ENCODE measurements at places on chromosomes 12 and 14. TPM values are rescaled to one million over a fixed set of nuclear protein-coding genes. Genes with fewer than 3 reads are reported as not detected.

PAH gene
- not detected for total RNA-seq

CATSPERB gene
- 2.9 TPM for total RNA-seq

MAP3K9 gene
- 2.1 TPM for total RNA-seq

- no peak overlapping the region for H3K4me3 ChIP-seq
- DNase-seq: no peak
- no peaks in the 10 kb centered on the region for H3K27me3 ChIP-seq
- no peak overlapping the region for H3K27ac ChIP-seq
Observed at GRCh38 chr14:20746566-20746965, 879 bp downstream of the EDDM3A start.

GRCh38 chr12:48716168-48716492, 377 bp downstream of the CCNT1 start:
- peak overlapping the region; percentile 77 for H3K4me3 ChIP-seq
- peaks cover 31% of the 10 kb centered on the region for H3K4me1 ChIP-seq
- no peaks in the 10 kb centered on the region for H3K27me3 ChIP-seq
- H3K36me3 ChIP-seq: peaks cover 30% of the 10 kb centered on the region
- peak overlapping the region; percentile 97 for H3K27ac ChIP-seq
- DNase-seq: no peak

- H3K4me1 ChIP-seq: no peaks in the 10 kb centered on the region
- peak; percentile 34 for DNase-seq
- H3K27ac ChIP-seq: no peak overlapping the region
- H3K36me3 ChIP-seq: no peaks in the 10 kb centered on the region
- no peak overlapping the region for H3K4me3 ChIP-seq
Observed at GRCh38 chr14:101426466-101426865, 134.8 kb upstream of the DIO3 start.

DNA sequence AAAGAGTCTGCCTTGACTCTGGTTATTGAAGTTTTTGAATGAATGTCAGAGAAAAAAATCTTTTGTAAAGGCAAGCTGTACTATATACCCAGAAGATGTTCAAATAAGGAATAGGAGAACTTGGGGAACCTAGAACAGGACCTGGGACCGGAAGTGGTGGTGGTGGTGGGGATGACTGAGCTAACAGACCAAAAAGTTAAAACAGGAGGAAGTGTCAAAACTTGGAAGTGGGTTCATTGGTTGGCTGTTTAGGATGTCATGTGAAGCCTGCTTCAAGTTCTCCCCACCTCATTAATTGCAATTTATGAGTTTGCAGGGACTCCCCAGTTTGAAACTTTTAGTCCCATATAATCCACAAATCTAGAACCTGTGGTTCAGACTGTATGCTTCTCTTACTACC, 26.2 kb downstream of the PLXNC1 start:
- no peaks in the 10 kb centered on the region for H3K27me3 ChIP-seq
- no peaks in the 10 kb centered on the region for H3K4me1 ChIP-seq
- H3K27ac ChIP-seq: no peak overlapping the region
- no peak for DNase-seq
- H3K36me3 ChIP-seq: no peaks in the 10 kb centered on the region

- no peaks in the 10 kb centered on the region for H3K27me3 ChIP-seq
- peaks cover 5% of the 10 kb centered on the region for H3K36me3 ChIP-seq
- H3K27ac ChIP-seq: peak overlapping the region; percentile 79
- H3K4me1 ChIP-seq: peaks cover 64% of the 10 kb centered on the region
- H3K4me3 ChIP-seq: no peak overlapping the region
- DNase-seq: no peak
Observed at GRCh38 chr12:110249716-110250225, 31.3 kb upstream of the ATP2A2 start.

- H3K4me1 ChIP-seq: no peaks in the 10 kb centered on the region
- no peak overlapping the region for H3K27ac ChIP-seq
- H3K27me3 ChIP-seq: no peaks in the 10 kb centered on the region
- H3K4me3 ChIP-seq: no peak overlapping the region
- H3K36me3 ChIP-seq: no peaks in the 10 kb centered on the region
Observed at GRCh38 chr14:39228509-39229221, 5.0 kb upstream of the MIA2 start.

- H3K4me3 ChIP-seq: no peak overlapping the region
- H3K4me1 ChIP-seq: no peaks in the 10 kb centered on the region
- no peak overlapping the region for H3K27ac ChIP-seq
Observed at GRCh38 chr14:97571866-97572555, 774.8 kb downstream of the VRK1 start.

DNA sequence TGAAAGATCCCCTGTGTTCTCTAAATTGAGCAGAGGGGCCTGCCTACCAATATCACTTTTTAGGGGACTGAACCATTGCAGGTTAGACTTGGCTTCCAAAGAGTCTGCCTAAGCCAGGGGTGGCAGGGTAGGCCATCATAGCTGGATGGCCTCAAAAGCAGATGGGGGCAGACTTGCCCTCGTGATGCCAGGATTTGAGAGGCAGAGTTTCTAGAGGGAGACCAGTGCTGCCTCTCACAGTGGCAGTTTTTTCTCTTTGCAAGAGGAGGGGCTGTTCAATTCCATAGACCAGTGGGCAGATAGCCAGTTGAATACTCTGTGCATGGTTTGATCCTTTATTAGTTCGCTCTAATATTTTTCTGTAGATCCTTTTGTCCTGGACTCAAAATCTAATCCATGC, 23.8 kb upstream of the SMCO2 start:
- no peaks in the 10 kb centered on the region for H3K4me1 ChIP-seq
- no peaks in the 10 kb centered on the region for H3K27me3 ChIP-seq
- H3K36me3 ChIP-seq: no peaks in the 10 kb centered on the region
- H3K4me3 ChIP-seq: no peak overlapping the region
- H3K27ac ChIP-seq: no peak overlapping the region
- DNase-seq: no peak

DNA sequence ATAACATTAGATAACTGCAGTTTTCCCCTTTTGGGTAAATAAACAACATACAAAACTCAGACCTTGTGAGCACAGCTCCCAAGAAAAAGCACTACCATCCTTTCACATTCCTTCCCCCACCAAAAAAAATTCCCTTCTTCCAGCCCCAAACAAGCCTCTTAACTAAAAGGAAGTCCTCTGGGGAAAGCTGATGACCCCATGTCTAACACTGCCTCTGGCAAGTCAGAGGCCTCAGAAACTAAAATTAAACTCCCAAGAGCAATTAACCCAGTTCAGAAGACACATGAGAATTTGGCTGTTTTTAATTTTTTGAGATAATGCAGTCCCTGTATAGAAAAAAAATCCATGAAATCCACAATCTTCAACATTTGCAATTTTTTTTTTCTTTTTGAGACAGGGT, 127.7 kb downstream of the SPTSSA start:
- H3K27ac ChIP-seq: no peak overlapping the region
- no peak overlapping the region for H3K4me3 ChIP-seq
- DNase-seq: no peak
- H3K27me3 ChIP-seq: no peaks in the 10 kb centered on the region
- peaks cover 10% of the 10 kb centered on the region for H3K4me1 ChIP-seq

DNA sequence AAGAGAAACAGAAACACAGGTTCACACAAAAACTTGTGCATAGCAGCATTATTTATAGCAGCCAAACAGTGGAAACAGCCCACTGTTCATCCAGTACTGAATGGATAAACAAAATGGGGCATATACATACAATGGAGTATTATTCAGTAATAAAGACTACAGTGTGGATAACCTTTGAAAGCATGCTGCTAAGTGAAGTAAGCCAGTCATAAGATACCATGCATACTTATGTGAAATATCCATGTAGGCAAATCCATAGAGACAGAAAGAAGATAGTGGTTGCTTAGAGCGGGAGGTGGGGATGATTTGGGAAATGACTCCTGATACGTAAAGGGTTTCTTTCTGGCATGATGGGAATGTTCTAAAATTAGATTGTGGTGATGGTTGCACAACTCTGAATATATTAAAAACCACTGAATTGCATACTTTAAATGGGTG, 99.4 kb downstream of the CRADD start:
- H3K27ac ChIP-seq: peak overlapping the region; percentile 80
- H3K36me3 ChIP-seq: no peaks in the 10 kb centered on the region
- DNase-seq: no peak

DNA sequence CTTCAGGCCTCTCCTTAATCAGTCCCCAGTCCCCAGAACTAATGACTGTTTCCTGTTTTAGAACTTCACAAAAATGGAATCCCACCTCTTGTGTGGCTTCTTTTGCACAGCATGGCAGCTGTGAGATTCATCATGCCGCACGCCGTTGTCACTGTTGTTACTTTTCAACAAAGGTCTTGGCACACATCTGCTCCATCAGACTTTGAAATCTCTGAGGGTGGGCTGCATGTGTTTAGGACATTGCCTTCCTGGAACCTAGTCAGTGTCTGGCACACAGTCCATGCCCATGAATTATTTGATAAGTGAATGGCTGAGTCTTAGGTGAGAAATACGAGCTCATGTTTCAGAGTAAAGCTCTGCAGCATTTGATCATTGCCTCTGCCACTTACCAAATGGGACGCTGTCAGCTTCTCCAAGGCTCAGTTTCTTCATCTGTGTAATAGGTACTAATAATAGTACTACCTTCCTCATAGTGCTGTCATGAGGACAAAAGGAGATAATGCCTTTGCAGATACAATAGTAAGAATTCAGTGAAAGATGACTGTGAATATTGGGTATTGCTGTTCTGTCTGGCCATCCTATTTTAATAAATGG, 90.4 kb downstream of the SRRM4 start:
- H3K27ac ChIP-seq: no peak overlapping the region
- peaks cover 9% of the 10 kb centered on the region for H3K4me1 ChIP-seq
- H3K36me3 ChIP-seq: no peaks in the 10 kb centered on the region
- DNase-seq: no peak
- no peak overlapping the region for H3K4me3 ChIP-seq
- H3K27me3 ChIP-seq: no peaks in the 10 kb centered on the region

- no peak for DNase-seq
- H3K4me1 ChIP-seq: no peaks in the 10 kb centered on the region
- H3K4me3 ChIP-seq: no peak overlapping the region
- peaks cover 30% of the 10 kb centered on the region for H3K27me3 ChIP-seq
Observed at GRCh38 chr12:51529651-51529970, 61.4 kb upstream of the SCN8A start.

DNA sequence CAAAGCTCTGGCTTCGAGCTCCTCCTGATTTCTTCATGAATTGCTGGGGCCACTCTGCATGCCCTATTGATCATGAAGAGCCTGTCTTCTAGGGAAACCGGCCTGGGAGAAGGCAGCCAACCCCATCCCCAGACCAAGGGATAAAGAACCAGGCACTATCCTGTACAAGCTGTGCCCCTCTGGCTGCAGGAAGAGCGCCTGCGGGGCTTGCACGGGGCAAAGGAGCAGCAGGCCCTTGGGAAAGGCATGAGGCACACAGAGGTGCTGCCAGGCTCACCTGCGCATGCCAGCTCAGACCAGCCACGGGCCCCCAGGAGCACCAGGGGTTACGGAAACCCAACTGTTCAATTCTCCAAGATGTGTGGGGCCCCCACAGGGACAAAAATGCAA, 2.1 kb downstream of the ITPK1 start:
- H3K4me1 ChIP-seq: peaks cover 69% of the 10 kb centered on the region
- H3K27me3 ChIP-seq: no peaks in the 10 kb centered on the region
- H3K36me3 ChIP-seq: no peaks in the 10 kb centered on the region
- H3K4me3 ChIP-seq: peak overlapping the region; percentile 70
- DNase-seq: no peak

DNA sequence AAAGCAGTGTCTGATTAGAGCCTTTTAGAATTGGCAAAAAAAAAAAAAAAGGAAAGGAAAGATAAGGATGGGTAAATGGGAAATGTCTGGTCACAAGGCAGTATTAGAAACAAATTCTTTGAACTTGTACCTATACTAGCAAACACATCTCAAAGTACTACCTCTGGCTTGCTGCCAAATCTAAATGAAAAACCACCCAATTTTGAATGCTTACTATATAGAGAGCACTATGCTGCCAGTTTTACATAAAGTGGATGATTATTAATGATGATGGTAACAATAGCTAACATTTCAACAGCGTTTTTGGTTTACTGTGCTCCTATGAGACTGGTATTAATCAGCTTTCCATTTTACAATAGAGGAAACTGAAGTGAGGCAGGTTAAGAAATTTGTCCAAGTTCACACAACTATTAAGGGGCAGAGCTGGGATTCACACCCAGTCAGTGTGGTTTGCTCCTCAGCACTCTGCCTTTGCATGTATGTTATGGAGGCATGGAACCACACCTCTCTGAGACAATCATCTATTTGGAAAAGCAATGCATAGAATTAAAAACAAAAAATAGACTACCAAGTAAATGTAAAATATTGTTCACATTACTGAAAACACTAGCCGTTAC, 34.2 kb downstream of the ATP2B1 start:
- H3K27me3 ChIP-seq: no peaks in the 10 kb centered on the region
- no peak overlapping the region for H3K4me3 ChIP-seq
- no peaks in the 10 kb centered on the region for H3K36me3 ChIP-seq
- no peak overlapping the region for H3K27ac ChIP-seq
- no peak for DNase-seq

DNA sequence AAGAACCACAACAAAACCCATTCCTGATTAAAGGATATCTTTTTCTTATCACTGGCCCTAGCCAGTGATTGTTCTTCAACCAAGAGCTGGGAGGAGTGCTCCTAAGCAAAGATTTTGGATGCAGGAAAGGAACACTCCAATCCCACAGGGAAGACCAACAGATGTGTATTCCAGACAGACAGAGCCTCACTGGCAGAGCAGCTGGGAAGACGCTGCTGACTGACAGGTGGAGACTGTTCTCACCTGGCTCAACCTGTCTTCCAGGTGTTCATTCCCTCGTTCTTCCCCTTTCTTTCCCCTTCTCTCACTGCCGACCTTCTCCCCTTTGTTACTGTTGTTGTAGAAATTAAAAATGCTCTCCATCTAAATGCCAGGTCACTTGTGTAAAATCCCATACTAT, 89.7 kb upstream of the CCDC198 start:
- no peaks in the 10 kb centered on the region for H3K36me3 ChIP-seq
- no peak overlapping the region for H3K4me3 ChIP-seq
- no peak overlapping the region for H3K27ac ChIP-seq
- no peak for DNase-seq

Measured in esophagus muscularis mucosa (tissue), 4 donors.